ENCODE measurements at places on chromosomes 1 and 21.
A peak's percentile ranks its signal among the peaks of the same experiment; 100 is the strongest.

DNA sequence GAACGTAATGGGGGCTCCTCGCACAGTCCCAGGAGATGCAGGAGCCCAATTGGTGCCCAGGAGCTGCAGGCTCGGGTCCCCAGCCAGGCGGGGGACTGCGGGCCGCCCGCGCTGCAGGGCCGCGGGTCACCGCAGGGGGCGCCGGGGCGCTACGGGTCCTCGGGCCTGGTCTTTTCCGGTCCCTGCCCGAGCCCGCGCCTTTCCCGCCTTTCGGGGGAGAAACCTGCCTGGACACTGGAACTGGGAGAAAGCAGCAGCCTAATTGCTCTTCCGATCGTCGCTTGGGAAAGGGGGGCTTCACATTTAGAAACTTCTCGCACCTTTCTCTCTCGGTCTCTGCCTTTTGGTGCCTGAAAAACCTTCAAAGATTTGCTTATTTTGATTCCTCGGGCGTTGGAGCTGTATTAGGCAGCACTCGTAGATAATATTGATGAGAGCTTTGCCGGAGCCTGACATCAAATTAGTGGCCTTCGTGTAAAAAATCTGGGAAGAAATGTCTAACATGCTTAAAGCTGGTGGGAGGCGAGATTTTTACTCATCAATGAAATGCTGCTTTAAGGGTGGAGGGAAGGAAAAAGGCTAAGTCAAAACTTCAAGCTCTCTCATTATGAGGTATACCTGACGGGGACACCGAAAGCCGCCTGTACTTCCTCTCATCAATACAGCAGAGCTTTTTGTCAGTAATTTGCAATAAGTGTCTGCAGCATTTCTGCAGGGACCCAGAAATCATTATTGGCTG lies 12.6 kb upstream of the BARHL2 start:
- no peak for DNase-seq

- no peak for DNase-seq
Observed at GRCh38 chr1:228758447-228758846, 23.2 kb downstream of the RHOU start.

DNA sequence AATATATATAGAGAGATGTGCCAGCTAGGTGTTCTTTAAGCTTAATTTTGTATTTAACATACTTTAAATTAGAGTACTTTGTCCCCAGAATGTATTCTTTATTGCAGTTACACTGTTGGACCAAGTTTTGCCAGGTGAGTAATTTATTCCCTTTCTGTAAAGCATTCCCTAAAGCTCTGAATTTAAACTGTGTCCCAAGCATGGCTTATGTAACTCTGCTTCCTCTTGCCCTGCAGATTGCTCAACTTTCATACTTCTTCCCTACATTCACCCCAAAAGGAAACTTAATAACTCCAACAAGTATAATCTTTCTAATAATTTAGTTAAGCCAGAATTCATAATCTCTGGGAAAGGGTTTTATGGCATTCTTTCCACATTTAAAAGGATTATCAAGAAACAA lies 5.6 kb downstream of the LYPLAL1 start:
- DNase-seq, result no peak

DNA sequence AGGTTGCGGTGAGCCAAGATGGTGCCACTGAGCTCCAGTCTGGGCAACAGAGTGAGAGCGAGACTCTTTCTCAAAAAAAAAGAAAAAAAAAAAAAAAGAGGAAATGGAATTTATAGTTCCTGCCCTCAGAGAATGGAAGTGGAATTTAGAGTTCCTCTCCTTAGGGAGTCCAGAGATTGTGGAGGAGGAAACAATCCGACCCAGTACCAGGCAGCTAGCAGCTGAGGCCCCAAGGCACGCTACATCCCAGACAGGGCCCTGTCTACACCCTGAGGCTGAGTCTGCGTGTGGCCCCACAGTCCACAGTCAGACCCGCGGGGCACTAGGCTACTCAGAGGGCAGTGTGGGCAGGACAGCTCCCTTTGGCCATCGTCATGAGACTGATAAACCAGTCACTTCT lies 1.9 kb upstream of the MFN2 start:
- DNase-seq, result no peak

- no peak for DNase-seq
Observed at GRCh38 chr1:63958556-63958955, 184.7 kb downstream of the ROR1 start.

- DNase-seq, result no peak
Observed at GRCh38 chr1:2344744-2345296, 46.5 kb downstream of the MORN1 start.

DNA sequence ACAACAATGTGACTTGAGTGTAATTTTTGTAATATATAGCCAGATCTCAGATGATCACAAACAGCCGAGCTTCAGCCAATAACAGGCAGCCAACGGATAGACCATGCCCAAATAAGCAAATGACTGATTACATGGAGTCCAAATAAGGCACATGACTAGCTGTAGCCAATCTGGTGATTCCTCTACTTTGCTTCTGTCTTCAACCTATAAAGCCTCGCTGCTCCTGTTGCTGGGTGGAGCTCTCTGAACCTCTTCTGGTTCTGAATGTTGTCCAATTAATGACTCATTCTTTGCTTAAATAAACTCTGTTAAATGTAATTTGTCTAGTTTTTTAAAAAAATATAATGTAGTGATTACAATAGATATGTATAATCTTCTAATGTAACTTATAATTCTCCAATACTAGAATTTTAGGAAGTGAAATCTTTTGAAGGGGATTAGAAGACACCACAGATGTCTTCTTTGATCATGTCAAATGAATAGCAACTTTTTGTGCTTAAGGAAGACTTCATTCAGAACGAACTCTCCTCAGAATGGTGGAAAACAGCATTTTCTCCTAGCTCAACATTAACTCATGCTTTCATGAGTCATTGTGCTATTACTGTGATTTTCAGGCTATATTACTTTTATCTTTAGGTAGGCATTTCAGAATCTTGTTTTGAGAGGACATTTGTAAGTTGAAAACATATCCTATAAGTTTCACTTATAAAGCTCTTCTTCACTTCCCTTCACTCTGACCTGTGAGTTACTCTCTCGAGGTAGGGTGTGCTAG lies 857.8 kb upstream of the B3GALT2 start:
- DNase-seq, result no peak

DNA sequence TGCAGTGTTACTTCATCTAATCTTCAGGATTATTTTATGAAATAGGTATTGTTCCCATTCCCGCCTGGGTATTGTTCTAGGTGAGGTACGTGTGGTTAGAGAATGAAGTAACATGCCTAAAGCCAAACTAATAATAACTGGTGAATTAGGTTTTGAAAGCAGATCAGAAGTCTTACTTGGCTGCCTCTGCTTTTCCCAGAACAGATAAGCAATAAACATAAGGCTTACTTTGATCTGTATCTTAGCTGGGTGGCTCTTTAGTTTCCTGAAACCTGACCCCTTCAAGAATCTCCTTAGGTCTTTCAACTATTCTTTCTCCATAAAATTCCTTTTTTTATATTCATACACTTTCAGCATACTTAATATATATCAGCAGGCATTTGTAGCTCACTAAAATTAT lies 65.3 kb downstream of the VAV3 start:
- DNase-seq, result no peak

GRCh38 chr21:41706678-41707077 lies 60.2 kb downstream of the RIPK4 start:
- no peak for DNase-seq

DNA sequence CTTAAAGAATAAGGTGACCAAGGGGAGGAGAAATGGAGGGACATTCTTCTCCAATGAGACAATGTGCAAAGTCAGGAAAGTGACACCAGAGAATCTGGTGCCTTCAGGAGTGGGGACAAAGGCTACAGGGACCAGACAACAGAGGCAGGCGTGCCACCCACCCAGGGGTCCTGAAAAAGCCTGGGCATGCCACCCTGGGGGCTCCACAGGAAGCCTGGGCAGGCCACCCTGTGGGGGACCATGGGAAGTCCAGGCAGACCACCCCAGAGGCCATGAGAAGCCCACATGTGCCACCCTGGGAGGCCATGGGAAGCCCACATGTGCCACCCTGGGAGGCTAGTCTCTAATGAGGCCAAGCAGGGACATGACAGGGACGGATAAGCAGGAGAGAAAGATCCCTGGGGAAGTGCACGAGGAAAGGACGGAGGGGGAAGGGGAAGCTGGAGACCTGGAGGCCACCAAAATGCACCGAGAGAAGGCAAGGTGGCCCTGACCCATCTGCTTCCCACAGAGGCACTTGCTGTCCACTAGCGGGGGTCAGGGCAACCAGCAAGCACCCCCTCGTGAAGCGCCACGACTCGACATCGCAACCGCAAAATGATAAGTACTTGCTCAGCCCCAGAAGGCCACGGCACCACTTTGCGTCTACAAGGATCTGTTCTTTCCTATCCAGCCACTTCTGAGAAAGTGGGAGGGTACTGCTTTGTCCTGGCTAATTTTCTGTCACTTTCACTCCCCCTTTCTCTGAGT lies 7.2 kb upstream of the PDE9A start:
- DNase-seq, result no peak

DNA sequence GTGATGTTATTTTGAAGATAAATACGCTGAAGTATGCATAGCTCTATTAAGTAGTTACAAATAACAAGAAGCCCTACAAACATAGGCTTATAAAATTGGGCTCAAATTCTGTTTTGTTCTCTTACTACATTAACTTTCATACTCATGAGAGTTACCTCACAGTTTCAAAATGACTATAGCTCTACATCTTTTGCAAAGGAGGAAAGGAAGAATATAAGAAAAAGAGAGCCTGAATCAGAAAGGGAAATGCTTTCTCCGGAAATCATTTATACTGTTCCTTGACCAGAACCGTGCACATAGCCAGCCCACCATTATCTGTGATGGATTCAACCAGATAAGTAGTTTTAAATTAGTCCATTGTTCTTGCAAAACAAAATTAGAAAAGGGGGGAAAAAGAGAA lies 1252.1 kb downstream of the NCAM2 start:
- DNase-seq, result no peak

- DNase-seq, result no peak
Observed at GRCh38 chr1:20149601-20150325, 10.6 kb downstream of the PLA2G2F start.

GRCh38 chr1:98048751-98049325 lies 128.0 kb upstream of the DPYD start:
- DNase-seq, result no peak

DNA sequence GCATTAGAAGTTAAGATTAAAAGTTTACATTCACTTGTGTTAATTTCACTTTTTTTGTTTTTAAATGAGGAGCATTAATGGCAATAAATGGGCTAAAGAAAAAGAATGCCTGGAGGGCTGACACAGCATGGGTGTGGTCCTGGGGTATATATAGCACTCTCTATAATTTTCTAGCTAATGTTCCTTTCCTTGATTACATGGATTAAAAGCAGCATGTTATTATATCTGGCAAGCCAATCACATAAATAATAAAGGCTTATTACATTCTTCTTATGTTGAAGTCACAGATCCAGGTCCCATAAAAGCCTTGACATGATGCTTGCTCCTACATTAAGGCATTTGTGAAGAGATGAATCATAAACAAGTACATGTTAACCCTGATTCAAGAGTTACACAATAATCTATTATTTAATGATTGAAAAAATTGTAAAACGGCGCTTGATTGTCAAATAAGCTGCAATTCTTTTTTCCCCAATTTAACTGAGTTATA lies 91.4 kb downstream of the LYPLAL1 start:
- no peak for DNase-seq

GRCh38 chr1:245693941-245694752 lies 539.4 kb downstream of the KIF26B start:
- DNase-seq, result no peak

DNA sequence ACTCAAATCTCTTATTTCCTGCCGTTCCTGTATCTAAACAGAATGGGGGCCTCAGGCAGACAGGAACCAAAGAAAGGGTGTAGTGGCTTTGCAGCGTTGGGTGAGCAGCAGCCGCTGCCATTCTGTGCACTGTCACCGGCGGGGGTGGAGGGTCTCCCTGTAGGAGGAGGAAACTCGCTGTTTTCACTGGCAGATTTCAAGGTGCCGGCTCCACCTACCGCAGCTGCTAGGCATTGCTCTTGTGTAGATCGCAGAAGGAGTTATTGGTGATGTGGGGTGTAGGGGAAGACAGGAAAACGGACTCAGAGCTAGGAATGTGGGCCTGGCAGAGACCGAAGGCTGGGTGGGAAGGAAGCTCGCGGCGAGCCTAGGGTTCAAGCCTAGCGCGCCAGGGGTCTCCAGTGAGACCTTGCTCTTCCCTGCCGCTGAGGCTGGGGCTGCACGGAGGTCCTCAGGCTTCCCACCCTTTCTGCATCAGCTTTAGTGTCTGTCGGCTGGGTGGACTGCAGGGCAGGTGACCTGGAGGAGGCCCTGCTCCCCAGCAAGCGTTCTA lies 20.8 kb downstream of the ATP5PO start:
- peak; percentile 15 for DNase-seq

DNA sequence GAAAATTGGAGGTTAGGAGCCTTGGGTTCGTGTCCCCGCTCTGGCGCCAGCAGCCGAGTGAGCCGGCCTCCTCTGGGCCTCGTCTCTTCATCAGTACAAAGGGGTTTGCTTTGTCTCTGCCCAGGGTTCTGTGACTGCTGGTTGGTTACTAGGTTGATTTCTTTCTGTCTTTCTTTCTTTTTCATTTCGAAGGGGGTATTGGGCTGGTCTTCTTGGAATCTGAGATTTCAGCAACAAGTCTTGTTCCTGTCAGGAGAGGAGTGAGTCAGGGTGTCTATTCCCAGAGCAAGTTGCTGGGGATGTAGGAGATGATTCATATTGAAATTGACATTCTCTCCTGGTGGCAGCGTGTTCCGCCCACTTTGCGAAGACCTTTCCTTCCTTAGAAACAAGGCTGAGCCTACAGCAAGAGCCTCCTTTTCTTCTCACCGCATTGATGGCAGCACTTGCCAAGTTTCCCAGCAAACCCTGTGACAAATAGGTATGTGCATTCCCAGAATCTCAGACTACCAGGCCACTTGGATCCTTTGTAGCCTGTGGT lies 79.2 kb downstream of the MAN1C1 start:
- DNase-seq, result no peak

- DNase-seq, result no peak
Observed at GRCh38 chr1:104884939-104885338, 1135.2 kb downstream of the AMY1C start.

- DNase-seq, result no peak
Observed at GRCh38 chr1:17207046-17207445, 2.1 kb downstream of the PADI1 start.

Measured in activated effector memory CD4-positive, alpha-beta T cell treated with Interleukin-2 at 50 U/mL for 16 hours (primary cell).